Glutamatergic neuron (in vitro differentiated cells): ENCODE measurements at places on chromosomes 1 and 21. TPM values are rescaled to one million over a fixed set of nuclear protein-coding genes. Genes with fewer than 3 reads are reported as not detected.

Gene KPRP
- total RNA-seq, result not detected

GRCh38 chr1:161131523-161132409 is 701 bp downstream of the DEDD start:
- H3K27ac ChIP-seq, result peak overlapping the region; percentile 74
- H3K27me3 ChIP-seq, result peaks cover 3% of the 10 kb centered on the region
- H3K36me3 ChIP-seq, result no peaks in the 10 kb centered on the region
- DNase-seq, result no peak
- peaks cover 22% of the 10 kb centered on the region for H3K4me1 ChIP-seq

Gene KCNE2
- not detected for total RNA-seq

DNA sequence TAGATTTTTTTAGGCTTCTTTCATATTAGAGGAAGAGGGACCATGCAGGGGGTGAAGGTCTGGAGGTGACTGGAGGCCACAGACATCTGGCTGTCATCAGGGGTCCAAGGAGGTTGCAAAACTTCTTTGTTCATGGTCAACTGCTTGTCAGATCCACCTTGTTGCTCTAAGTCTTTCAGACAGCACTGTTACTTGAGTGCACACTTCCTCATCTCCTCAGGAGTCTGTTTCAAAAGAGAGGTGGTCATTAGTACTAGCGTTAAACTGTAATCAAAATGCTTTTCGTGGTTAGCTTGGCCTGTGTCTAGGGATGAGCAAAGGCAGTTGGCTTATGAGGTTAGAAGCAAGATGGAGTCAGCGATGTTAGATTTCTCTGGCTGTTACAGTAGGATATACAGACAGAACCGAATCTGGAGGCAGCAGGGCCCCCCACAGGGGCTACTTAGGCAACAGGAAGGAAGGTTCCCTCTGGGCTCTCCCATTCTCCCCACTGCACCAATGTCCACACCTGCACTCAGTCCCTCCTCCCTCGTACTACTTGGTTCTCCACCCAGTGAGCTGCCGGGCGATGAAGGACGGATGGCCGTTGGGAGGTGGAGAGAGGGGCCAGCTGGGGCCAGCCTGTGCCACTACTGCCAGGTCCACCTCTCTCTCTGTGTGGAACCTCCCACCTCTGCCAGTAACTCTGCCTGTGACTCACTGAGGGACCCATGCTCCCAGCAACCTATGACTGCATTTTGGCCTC is 57.2 kb downstream of the TOR1AIP2 start:
- peaks cover 16% of the 10 kb centered on the region for H3K4me1 ChIP-seq
- H3K27me3 ChIP-seq, result peaks cover 10% of the 10 kb centered on the region
- no peak overlapping the region for H3K4me3 ChIP-seq
- DNase-seq, result no peak

Gene REG4
- not detected for total RNA-seq

GRCh38 chr21:46119144-46119636 is 21.3 kb downstream of the COL6A2 start:
- H3K27ac ChIP-seq, result no peak overlapping the region
- no peaks in the 10 kb centered on the region for H3K36me3 ChIP-seq
- H3K4me3 ChIP-seq, result no peak overlapping the region
- no peaks in the 10 kb centered on the region for H3K27me3 ChIP-seq

- DNase-seq, result no peak
- no peaks in the 10 kb centered on the region for H3K36me3 ChIP-seq
- peaks cover 1% of the 10 kb centered on the region for H3K27me3 ChIP-seq
- H3K4me1 ChIP-seq, result peaks cover 12% of the 10 kb centered on the region
Observed at GRCh38 chr1:85274969-85275453, 1.4 kb downstream of the BCL10 start.

DNA sequence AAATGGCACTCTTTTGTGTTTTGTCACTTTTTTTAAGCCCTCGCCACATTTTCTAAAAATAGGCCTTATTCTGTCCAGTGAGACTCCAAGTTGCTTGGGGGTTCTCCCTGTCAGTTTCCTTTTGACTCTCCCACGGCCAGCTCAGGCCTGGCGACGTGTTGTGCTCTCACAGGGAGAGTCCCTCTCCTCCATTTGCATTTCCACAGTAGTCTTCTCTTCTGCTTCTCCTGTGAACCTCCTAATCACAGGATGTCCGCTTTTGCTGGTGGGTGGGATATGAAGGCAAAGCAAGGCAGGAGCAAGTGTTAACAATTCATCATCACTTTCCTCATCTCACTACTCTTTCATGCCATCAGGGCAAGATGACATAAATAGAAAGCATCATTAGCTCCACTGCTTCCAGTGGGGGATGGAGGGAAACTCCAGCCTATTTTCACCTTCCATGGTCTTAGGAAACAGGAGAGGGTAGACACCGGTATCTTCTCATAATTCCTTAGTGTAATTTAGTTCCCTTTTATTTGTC is 99.8 kb downstream of the INTS7 start:
- peaks cover 21% of the 10 kb centered on the region for H3K4me1 ChIP-seq
- H3K27ac ChIP-seq, result no peak overlapping the region
- H3K36me3 ChIP-seq, result no peaks in the 10 kb centered on the region
- H3K4me3 ChIP-seq, result no peak overlapping the region
- H3K27me3 ChIP-seq, result no peaks in the 10 kb centered on the region
- DNase-seq, result no peak

DNA sequence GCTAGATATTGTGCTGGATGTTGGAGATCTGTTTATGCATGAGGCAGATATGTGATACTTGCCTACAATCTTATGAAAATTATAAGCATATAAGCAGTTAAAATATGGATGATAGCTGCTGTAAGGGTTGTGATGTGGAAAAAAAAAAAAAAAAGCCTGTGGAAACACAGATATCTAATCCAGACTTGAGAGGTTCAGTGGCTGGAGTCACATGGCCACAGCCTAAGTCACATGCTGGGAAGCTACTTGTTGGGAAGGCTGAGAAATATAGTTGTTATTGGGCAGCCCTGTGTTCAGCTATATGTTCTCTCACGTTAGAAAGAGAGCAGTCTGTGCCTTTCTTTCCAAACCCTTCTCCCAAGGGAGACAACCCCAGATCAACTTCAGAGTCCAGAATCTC is 15.1 kb downstream of the RAVER2 start:
- H3K27ac ChIP-seq, result no peak overlapping the region
- H3K4me3 ChIP-seq, result no peak overlapping the region
- no peaks in the 10 kb centered on the region for H3K36me3 ChIP-seq
- H3K27me3 ChIP-seq, result no peaks in the 10 kb centered on the region

DNA sequence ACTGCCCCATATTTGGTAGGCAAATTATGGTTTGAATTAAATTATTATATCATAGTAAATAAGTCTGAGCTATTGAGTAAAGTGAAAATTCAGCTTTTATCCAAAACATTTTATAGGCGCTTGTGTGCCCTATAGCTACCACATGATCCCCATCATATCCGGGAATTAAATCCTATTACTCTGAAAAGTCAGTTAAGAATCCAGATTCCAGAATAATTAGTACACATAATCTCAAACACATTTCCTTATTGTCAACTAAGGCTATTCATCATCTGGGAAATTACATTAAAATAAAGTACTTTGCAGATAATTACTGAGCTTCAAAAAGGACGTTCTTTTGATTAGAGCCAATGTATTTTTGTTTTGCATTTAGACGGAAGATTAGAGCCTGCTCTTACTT is 72.3 kb downstream of the CTH start:
- no peaks in the 10 kb centered on the region for H3K36me3 ChIP-seq
- H3K27me3 ChIP-seq, result no peaks in the 10 kb centered on the region
- no peak overlapping the region for H3K27ac ChIP-seq
- no peak for DNase-seq
- no peak overlapping the region for H3K4me3 ChIP-seq
- H3K4me1 ChIP-seq, result no peaks in the 10 kb centered on the region

DNA sequence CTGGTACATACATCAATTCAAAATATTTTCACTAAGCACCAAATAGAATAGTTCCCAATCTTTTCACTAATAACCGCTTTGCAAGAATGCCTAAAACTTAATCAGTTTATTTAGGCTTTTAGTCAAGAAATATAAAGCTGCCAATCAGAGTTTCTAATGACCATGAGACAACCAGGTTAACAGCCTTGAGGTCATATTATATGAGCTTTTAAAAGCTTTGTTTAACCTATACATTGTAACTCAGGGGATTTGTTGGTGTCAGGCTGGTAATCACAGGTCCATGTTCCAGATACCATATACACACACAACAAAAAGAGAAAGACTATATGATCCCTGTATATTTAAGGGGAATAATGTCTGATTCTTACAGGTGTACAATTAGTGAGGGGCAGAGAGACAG is 246.2 kb upstream of the ADGRL2 start:
- H3K4me3 ChIP-seq, result no peak overlapping the region
- no peaks in the 10 kb centered on the region for H3K36me3 ChIP-seq
- H3K27me3 ChIP-seq, result no peaks in the 10 kb centered on the region
- peaks cover 6% of the 10 kb centered on the region for H3K4me1 ChIP-seq
- H3K27ac ChIP-seq, result no peak overlapping the region

Gene SLC45A3
- total RNA-seq, result 3.7 TPM
